Activated T-cell treated with anti-CD3 and anti-CD28 coated beads, Interleukin-2, amount 50 U/mL, for 72 hours (primary cell): ENCODE measurements at places on chromosomes 2 and 18.

DNA sequence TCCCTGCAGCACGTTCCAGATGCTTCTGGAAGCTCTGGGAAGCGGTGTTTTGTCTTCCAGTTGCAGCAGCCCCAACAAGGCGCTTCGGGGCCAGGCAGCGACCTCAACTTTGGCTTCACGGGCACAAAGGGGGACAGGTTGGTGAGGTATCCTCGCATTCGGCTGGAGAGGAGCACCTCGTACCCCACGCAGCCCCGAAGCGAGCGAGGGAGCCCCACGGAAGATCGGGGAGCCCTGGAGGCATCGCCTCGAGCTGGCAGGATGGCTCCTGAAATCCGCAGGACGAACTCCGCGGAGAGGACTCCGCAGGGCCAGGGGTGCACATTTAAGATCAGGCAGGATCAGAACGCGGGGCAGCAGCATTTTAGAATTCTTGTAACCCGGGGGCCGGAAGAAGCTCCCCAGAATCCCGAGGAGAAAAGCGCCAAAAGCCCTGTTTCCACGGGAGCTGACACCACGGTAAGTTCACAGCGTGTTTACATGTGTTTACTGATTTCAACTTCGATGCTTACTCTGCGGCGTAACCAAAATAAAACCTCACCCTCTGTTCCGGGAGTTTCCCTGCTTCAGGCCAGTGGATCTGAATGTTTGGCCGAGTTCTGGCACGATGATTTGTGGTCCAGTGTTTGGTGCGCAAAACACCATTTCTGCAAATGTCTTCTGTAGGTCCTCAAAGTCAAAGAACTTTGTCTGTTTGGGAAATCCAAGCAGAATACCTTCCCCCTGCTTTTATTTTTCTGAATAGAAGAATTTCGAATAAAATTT, 212.5 kb downstream of the NEDD4L start:
- DNase-seq = no peak

DNA sequence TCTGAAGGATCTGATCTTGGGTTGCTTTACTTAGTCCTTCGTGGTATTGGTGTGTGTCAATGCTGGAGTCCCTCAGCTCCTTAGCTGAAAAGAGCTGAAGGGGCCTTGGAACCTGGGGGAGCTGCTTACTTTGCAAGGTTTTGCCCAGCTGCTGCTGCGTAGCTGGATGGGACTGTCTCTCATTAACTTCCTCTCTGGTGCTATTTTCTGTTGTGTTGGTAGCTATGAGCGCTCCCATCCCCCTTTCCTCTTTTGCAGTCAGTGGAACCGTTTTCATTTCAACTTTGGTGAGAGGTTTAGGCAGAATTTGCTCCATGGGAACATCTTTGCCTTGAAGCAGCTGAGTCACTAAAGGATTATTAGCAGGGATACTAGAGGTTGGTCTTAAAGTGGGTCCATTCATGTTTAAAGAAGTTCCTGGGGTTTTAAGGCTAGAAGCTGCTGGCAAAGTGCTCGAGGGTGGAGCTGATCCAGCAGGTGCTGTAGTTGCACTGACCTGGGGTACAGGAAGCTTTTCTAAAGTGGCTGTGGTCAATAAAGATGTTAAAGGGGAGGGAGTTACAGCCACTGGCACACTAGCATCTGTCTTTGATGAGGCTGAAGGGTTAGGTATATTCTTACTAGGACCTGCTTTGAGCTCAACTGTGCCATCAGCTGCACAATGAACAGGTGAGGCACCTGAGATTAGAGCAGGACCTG, 69.9 kb upstream of the DTNB start:
- DNase-seq = no peak

DNA sequence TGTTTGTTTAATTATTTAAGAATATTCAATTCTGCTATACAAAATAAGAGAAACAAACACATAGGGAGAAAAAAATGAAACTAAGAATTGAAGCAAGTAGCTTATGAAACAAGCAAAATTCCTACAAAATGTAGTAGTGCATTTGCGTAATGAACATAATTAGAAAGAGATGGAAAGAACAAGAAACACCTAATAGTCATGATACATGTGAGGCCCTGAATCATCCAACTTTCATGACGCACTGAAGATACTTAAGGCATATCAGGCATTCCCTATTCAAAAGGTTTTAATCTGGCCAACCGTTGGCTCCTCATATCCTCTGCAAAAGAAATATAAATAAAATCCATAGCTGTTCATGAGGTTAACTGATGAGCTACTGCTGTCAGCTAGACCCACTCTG, 14.5 kb upstream of the NAB1 start:
- no peak for DNase-seq

DNA sequence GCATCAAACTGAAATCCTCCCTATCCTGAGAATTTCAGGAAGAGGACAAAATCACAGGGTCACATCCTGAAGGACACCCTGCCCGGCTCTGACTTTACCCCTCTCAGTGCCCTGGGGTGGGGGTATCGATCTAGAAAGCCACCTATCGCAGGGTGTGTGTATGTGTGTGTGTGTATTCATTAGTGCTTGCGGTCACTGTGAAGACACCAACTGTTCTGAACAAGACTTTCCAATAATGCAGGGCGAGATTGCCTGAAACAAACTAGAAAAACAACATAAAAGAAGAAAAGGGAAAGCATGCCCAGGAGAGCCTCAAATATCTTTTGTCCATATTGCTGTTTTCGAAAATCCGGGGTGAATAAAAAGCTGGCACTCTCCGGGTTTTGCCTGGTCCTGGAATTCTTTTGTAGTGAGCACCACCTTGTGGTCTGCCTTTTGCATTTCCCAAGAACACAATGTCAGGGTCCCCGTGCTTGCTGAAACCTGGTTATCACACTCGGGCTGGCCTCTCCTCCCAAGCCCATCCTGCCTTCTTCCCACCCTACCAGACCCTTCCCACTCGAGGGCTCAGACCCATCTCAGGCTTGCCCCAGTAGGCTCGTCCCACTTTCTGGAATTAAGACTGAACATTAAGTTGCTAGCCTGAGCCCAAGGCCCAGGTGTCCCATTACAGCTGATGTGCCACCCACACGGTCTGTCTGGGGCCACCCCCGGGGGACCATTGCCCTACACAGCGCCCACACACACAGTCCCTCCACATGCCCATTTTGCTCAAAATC, 25.0 kb upstream of the COPS8 start:
- no peak for DNase-seq

- DNase-seq = no peak
Measured at GRCh38 chr2:37267685-37268084, 36.2 kb downstream of the NDUFAF7 start.

- no peak for DNase-seq
Measured at GRCh38 chr18:79597176-79597830, 82.3 kb upstream of the CTDP1 start.

DNA sequence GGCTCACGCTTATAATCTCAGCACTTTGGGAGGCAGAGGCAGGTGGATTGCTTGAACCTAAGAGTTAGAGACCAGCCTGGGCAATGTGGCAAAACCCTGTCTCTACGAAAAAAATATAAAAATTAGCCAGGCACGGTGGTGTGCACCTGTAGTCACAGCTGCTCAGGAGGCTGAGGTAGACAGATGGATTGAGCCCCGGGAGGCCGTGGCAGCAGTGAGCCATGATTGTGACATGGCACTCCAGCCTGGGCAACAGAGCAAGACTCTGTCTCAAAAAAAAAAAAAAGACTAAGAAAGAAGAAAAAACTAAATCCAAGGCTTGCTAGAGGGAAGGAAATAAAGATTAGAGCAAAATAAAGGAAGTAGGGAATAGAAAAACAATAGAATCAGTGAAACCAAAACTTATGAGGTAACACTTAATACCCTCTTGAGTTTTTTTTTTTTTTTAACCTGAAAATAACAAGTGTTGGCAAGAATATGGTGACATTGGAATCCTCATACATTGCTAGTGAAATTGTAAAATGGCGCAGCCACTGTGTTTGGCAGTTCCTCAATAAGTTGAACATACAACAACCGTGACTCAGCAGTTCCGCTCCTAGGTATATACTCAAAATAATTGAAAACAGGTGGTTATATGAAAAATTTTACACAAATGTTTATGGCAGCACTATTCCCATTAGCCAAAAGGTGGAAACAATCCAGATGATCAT, 85.2 kb downstream of the EML4 start:
- DNase-seq = no peak

GRCh38 chr2:143608063-143608423, 478.8 kb downstream of the ARHGAP15 start:
- no peak for DNase-seq

- no peak for DNase-seq
Measured at GRCh38 chr2:85913884-85914881, 25.4 kb upstream of the ST3GAL5 start.

DNA sequence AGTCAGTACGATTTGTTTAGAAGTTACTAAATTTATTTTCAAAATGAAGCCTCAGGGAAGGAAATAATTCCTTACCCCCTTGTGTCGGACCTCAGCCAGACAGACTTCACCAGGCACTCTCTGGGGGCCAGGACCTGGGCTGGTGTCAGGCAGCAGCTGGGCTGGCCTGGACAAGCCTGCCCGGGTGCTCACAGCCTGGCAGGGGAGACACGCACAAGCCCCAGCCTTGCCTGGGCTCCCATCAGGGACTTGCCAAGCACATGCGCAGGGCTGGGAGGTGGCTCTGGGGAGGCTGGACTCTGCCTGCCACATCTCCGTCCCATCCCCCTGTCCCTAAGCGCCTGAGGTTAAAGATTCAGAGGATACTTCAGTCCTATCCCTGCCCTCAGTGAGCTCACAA, 56.8 kb upstream of the HS6ST1 start:
- DNase-seq = no peak

DNA sequence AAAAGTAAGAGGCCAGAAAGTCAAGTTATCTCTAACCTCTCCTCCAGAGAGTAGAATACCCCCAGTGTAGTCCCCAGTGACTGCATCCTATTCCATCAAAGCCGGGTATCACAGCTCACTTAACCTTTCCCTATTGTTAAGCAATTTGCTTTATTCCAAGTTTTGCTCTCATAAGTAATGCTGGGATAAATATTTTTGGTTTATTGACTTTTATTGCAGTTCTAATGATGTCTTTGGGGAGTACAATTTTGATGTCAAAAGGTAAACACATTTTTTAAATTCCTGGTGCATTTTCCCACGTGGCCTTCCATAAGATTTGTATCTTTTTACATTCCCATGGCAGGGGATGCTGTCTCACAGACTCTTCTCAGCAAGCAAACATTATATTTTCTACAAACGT, 43.3 kb downstream of the CMPK2 start:
- DNase-seq = no peak

- DNase-seq = no peak
Measured at GRCh38 chr18:33010149-33010548, 237.3 kb upstream of the KLHL14 start.

DNA sequence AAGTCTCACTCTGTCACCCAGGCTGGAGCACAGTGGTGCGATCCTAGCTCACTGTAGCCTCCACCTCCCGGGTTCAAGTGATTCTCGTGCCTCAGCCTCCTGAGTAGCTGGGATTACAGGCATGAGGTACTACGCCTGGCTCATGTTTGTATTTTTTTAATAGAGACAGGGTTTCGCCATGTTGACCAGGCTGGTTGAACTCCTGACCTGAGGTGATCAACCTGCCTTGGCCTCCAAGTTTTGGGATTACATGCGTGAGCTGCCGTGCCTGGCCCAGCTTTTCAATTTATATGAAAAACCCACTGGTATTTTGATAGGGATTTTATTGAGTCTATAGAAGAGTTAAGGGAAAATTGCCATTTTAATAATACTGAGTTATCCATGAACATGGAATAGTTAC, 63.3 kb downstream of the XRCC5 start:
- DNase-seq = no peak

DNA sequence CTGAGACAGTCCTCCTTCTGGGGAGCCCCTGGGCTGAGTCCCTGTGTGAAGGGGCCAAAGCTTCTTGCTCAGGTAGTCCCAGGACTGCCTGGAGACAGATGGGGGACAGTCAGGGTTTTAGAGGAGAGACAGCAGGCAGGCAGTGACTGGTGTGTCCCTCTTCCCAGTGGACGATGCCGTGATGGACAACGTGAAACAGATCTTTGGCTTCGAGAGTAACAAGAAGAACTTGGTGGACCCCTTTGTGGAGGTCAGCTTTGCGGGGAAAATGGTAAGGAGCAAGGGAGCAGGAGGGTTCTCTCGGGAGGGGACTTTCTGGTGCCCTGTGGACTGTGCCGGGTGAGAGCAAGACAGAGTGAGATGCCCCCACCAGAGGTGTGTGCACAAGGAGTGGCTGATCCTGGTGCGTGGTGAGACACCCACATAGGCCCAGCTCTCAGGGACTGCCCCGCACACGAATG, 74.8 kb downstream of the DYSF start:
- no peak for DNase-seq

- no peak for DNase-seq
Measured at GRCh38 chr2:207123776-207124391, 41.9 kb downstream of the KLF7 start.

DNA sequence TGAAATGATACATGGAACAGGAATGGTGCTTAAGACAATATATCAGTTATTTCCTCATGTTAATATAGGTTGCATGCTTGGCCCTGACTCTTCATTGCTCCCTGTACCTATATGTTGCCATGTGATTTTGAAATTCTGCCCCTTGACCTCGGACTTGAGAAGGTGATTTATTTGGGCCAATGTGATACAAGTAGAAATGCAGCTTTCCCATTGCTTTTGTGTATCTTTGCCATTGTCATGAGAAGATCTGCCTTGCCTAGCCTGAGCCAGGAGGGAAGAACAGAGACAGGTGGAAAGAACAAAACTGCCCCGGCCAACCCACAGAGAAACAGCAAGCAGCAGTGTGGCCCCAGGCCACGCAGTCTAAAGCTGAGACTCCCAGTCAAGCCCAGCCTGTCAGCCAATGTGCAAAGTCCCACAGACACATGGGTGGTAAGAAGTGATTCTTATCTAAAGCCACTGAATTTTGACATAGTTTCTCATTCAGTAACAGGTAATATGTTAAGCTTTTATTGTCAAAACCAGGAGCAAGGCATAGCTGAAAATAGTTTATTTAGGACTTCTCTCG, 245.7 kb upstream of the RND3 start:
- DNase-seq = no peak

DNA sequence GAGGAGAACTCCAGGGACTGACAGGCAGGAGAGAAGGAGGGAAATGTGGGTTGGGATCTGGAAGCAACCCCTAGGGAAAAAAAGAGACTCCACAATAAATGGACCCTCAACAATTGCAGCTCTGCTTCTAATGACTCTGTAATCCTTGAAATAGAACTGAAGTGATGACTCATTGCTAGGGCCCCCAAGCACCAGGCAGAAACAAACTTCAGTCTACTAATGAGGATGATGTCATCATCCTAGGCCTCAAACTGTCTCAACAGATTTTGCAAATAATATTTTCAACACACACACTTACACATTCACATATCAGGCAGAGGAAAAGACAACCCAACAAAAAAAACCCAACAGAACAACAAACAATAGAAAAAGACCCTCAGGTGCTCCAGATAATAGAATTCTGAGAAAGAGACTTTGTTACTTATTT, 143.3 kb downstream of the HDAC4 start:
- no peak for DNase-seq
